ENCODE measurements at places on chromosomes 3 and 15.
A peak's percentile ranks its signal among the peaks of the same experiment; 100 is the strongest.

DNA sequence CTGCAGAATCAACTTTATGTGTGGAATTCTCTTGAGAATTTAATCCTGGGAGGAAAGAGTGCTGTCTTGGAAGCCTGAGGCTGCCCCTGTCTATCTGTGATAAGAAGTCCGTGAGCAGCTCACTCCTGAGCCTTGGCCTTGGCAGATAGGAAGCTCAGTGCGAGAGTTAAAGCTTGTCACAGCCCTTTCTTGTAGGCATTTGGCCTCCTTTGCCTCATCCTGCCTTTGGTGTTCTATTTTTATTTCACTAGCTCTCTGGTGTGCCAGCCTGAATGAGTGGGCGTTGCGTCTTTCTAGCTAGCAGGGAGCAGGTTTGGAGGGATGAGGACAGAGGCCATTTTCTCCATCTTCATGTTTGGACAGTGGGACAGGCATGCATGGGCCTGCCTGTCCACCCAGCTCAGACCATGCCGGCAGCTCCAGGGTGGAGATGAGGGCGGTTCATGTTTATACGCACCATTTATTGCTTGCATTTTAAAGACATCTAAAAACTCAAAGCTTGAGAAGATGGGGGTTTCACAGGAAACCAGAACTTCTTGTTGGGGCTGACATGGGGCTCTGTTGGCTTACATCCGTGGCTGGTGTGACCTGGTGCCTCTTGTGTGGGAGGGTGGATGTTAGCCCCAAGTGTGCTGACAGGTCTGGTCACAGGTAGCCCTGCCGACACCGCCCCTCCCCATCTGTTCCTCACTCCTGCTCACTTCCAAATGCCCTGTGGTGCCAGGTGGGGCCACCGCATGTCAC, 29.8 kb downstream of the IRAK2 start:
- no peak for DNase-seq

DNA sequence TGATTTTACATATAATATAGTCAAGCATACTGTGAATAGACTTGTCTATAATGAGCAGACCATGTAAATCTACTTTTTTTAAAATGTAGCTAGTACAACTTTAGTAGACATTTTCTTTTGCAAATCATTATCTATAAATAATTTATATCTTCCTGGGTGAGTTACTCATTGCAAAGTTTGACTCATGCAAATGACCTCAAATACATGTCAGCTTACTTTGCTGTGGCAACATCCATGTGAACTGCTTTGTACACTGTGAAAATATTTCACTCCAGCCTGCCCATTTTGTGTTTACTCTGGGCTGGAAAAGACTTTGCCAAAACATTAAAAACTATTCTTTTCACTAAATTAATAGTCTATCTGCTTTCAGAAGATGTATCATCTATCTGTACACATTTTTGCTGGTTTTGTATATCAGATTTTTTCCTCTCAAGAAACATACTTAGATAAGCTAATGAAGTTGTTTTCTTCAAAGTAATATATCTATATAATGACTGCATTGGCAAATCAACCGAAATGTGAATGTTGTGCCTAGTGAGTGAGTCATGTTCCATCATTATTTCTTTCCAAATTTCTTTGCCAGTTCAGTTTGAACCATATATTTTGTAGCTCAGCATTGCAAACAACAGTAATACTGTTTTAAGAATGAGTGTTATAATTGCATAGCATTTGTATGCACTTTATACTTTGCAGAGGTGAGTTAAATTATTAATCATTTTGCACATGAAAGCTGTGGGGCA, 26.5 kb downstream of the IGSF10 start:
- DNase-seq, result no peak

DNA sequence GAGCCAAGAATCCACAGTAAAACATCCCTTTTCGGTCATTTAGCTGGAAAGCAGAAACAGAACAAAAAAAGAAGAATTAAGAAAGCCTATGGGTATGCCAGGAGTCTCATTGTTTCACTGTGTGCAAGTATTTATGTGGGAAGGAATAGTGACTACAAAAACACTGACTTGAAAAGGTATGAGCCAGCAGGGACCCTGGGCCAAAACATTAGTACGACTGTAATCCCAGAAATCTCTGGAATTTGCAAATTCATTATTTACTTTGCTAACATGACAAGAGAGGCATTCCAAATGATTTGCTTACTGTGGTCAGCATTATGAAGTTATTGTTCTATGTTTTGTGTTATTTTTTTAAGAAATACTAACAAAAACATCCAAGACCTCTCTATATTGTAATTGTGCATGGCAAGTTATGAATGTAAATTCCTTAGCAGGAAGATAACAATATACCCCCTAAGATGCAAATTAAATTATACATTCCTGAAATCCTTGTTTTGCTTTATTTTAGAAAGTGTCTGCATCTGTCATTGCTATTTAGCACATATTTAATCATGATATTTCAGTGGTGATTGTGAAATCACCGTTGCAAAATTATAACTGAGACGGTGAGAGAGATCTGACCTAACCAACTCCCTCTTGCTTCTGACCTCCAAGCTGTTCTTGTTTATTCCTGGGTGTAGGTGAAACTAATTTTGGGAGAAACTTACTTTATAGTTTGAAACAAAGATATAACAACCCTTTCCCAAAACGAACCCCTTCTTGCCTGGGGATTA, 299.2 kb downstream of the ZPLD1 start:
- no peak for DNase-seq

GRCh38 chr15:79519628-79520027, 87.5 kb downstream of the MINAR1 start:
- no peak for DNase-seq

DNA sequence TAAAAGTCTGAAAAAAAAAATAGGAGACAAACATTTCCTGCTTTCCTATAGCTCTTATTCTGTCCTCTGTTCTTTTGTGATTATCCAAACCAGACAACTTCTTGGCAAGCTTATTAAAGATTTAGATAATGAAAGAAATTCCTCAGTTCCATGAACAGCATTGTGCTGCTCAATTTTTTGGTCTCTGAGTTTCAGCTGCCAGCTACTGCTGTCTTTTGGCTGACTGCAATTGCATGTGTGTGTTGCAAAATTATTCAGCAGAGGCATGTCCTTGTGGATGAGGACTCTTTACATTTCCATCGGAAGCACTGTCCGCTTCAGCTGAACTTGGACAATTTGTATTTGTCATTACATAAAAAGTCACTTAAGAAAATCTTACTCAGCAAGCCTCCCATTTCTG, 397.3 kb upstream of the RASGRP1 start:
- DNase-seq, result no peak

DNA sequence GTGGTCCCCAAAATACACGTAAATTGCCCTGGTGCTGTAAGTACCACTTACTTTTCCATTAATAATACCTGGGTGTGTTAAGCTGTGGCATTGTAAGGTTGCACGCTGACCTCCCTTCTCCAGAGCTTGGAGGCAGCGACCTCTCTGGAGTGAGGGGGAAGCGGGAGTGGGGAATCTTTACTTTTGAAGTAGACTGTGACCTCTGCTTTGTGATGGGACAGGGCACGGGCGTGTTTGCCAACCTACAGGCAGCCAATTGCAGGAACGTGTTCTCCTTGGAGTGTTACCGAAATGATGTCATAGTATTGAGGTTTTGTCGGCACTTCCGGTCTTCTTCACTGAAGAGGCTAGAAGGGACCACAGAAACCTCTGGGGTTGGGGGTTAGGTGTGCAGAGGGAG, 227.3 kb upstream of the C2CD4B start:
- DNase-seq, result no peak

GRCh38 chr3:105868431-105868741, 426 bp downstream of the CBLB start:
- peak; percentile 10 for DNase-seq

GRCh38 chr3:116288485-116288884, 156.8 kb downstream of the LSAMP start:
- DNase-seq, result no peak

GRCh38 chr15:60695713-60696522, 217.0 kb upstream of the ICE2 start:
- peak; percentile 11 for DNase-seq

GRCh38 chr15:77037388-77038209, 33.3 kb downstream of the TSPAN3 start:
- no peak for DNase-seq

Data from stimulated activated CD4-positive, alpha-beta T cell treated with anti-CD3 and anti-CD28 coated beads, Interleukin-1b, Interleukin-23, amount 100 ng/mL, for 1 hour (primary cell).